ENCODE measurements at places on chromosomes 12 and 14.

DNA sequence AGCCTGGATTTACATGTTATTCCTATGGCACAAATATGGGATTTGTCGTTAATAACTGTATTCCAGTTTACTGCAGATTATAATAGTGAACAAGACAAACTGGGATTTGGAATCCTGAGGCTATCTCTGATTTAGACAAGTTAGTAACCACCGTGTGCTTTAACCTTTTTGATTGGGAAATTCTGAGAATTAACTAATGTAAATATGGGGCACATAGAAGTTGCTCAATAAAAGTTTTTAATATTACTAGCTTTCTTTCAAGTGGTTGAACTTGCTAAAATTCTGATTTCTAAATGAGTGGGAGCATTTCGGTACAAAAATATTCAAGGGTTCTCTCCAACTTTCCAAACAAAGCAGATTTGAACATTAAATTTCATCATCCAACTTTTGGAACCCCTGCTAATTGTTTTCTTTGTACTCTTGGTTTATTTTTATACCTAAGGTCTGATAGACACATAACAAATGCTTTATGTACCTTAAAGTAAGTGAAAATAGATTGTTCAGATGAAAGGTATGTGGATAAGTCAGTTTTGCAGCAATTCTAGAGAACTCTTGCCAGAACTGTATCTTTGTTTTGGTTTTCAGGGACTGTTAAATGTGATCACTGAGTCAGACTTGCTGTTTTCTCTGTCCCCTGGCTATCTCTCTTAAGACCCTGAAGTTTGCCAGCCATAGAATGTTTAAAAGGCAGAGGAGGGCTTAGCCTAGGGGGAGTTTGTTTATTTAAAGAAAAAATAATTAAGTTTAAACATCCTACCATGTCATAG lies 57.5 kb downstream of the FRS2 start:
- DNase-seq = no peak

DNA sequence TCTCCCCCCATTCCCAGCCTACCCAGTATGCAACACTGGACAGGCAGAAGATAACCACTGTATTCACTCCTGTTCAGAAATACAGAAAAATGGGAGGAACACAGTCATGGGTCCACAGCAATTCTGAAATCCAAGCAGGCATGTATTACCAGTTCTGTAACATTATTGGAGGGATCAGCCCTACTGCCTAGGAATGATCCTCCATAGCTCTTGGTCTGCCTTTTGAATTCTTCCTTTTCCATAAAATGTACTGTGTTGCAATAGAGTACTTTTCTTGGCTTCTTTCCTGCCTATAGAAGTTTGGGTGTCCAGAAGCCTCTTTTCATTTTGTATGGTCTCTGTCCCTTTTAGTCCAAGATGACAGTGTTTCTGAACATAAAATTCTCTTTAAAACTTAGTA lies 46.5 kb downstream of the SPATS2 start:
- DNase-seq = no peak

DNA sequence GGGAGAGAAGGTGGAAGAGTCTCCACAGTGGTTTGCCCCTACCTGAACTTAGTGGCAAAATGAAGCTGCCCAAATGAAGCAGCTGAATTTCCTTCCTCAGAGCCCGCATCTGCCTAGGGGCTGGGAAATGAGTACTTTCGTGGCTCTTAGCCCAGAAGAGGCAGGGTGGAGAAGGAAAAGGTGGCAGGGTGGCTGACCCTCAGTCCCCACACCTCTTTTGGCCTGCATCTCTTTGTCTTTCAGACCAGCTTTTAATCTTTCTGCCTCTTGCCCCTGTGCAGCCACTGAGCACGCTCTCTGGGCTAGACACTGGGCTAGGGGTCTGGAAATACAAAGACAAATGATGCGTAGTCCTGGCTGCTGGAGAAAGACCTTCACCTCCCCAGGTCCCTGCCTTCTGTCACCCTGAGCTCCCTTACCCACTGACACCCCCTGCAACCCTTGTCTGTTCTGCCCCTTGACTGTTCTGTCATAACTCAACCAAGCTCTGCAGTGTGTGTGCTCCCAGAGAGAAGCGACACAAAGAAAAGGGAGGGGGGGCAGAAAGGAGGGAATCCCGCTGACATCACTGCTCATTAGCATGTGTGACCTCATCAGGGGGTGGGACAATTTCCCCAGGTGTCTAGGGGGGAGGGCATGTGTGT lies 371 bp upstream of the REM2 start:
- DNase-seq = no peak

- DNase-seq = no peak
Observed at GRCh38 chr12:114812858-114813761, 129.1 kb upstream of the TBX3 start.

- DNase-seq = no peak
Observed at GRCh38 chr12:114221957-114222630, 183.8 kb downstream of the TBX5 start.

DNA sequence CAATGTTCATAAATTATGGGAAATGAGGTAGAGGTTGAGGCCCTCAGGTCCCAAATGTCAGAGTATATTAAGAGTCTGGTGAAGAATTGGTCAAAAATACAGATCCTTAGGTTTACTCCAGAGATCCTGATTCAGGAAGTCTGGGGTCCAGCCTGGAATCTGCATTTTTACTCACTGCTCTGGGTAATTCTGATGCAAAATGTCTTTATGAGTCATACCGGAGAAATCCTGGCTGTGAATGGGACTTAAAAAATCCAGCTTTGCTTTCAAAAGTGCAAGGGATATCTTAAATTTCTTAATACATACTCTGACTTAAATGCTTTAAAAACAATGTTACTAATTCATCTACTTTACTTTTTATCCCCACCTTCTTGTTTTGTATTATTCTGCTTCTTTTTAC lies 74.5 kb downstream of the FERMT2 start:
- no peak for DNase-seq

DNA sequence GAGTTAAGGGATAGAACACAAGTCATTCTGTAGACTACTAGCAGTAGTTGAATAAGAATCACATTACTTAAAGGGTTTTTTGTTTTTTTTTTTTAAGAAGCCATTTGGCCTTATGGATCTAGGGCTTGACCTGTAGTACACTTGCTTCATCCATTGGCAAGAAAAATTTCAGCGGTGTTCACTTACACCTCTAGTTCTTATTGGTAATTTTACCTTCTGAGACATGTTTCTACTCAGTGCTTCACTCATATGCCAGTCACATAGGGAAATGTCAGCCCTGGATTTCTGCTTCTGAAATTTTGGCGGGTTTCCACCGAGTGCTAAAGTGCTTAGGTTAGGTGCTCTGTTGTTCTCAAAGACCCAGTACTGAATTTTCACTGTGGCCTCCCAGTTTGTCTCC lies 72.9 kb downstream of the FRMD6 start:
- no peak for DNase-seq

DNA sequence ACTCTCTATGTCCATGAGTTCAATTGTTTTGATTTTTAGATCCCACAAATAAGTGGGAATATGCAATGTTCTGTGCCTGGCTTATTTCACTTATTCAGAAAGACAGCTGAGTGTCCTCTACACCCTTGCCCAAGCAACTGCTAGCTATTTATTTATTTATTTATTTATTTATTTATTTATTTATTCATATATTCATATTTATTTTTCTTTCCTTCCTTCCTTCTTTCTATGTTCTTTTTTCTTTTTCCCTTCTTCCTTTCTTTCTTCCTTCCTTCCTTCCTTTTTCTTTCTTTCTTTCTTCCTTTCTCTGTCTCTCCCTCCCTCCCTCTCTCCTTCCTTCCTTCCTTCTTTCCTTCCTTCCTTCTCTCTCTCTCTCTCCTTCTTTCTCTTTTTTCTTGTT lies 563.4 kb downstream of the BCL11B start:
- DNase-seq = no peak

DNA sequence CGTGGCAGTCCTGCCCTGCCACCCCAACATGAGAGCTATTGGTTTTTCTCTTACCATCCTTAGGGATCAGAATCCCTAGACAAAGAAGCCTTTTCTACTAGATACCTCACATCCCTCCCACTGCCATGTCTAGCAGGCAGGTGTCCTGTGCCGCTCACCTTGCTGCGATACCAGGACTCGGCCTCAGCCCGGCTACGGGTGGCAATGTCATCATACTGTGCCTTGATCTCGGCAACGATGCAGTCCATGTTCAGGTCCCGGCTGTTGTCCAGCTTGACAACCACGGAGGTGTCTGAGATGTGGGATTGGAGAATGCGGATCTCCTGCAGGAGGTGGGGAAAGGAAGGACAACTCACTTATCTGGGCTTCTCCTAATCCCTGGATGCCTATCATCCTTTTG lies 4.5 kb downstream of the KRT83 start:
- no peak for DNase-seq

DNA sequence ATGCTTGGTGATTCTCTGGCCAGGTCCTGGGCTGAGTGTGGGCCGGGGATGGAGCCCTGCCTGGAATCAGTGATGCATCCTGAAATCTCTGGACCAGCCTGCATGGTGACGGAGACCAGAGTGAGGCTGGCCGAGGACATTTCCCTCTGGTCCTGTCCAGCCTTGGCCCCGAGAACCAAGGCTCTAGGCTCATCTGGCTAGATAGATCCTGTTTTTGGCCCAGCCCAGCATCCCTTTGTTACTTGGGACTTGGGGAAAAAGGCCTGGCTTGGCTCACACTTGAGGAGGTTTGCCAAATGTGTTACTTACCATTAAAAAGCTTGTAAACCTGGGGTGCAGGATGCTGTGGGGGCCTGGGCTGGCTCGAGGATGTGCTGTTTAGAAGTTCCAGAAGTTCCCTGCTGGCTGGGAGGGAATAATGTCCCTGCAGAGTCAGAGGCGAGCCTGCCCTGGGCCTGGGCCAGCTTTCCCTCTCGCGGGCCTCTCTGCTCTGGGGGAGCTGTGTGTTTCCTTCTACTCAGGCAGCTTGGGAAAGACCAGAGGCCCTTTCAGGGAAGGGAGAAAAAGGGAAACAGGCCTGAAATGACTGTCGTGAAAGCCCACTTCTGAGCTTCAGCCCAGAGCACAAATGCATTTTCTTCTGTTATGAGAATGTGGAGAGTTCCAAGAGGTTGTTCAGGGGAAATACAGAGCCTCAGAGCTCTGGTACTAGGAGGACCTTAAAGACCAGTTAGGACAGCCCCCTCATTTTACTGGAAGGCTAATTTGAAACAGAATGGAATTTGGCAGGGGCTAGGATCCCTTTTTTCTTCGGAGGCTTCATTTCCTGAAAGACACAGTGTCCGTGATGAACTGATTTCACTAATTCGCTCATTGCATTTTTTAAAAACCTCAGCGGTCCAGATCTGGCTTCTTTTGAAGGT lies 47.2 kb upstream of the CTDSP2 start:
- no peak for DNase-seq

GRCh38 chr14:34212172-34212929 lies 249.7 kb downstream of the SPTSSA start:
- DNase-seq = no peak

DNA sequence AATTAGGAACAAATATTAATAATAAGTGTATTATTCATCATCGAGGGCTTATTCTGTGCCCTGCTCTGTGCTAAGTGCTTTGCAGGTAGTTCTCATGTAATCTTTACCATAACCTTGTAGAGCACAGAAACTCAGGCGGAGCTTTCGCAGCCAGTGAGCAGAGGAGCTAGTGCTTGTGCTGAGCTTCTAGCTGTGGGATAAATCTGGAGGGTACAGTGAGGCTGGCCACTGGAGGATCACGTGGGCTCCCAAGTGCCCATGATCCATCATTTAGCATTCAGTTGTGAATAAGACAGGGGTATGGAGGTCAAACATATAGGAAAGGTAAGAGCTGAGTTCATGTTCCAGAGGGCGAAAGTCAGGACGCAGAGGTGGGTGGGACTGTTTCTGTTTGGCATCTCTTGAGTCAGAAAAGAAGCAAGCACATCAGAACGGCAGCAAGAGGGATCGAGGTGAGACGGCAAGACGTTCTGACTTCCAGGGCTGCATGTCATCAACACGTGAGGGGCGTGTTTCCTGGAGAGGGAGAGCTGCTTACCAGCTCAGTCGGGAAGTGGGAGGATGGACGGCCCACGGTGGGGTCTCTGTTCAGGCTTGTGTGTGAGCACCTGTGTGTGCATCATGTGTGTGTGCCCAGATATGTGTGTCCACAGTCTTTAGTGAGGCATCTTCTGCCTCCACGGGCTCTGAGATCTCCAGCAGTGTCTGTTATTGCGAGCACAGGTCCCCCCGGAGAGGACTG lies 16.8 kb upstream of the KRT80 start:
- no peak for DNase-seq

- DNase-seq = no peak
Observed at GRCh38 chr12:107515446-107515958, 170.1 kb upstream of the PWP1 start.

DNA sequence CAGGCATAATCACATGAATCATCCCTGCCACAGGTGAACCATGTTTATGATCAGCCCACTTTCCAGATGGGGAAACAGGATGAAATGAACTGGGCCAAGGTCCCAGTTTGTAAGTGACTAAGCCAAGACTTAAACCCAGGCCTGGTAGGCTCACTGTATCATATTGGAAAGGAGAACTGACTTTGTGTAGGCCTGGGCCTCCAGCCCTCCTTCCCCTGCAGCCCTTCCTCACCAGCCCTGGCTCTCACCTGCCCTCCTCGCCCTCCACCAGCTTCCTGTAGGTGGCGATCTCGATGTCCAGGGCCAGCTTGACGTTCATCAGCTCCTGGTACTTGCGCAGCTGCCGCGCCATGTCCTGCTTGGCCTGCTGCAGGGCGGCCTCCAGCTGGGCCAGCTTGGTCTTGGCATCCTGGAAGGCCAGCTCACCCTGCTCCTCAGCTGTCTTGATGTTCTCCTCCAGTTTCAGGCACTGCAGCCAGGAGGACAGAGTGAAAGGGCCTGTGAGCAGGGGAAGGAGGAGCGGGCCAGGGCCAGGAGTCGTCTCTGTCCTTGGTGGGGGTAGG lies 19.8 kb downstream of the KRT80 start:
- DNase-seq = no peak

DNA sequence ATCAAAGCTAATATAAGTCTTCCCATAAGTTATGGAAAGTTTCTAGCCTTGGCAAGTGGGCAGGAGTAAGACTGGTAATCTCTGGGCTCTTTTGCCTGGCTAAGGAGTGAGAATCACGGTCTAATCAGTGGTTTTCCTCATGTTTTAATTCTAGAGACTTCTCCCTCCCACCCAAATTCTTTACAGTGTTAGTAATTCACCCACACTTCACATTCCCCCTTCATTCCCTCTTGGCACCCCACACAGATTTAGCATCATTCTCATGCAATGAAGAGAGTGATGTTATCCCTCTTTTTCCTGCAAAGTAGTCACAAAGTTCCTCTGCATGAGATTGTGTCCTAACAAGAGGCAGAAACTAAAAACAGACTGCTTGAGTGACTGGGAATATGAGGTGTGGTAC lies 28.6 kb upstream of the CACNA2D4 start:
- DNase-seq = no peak

- DNase-seq = no peak
Observed at GRCh38 chr12:127943481-127944210, 323.3 kb upstream of the TMEM132C start.

DNA sequence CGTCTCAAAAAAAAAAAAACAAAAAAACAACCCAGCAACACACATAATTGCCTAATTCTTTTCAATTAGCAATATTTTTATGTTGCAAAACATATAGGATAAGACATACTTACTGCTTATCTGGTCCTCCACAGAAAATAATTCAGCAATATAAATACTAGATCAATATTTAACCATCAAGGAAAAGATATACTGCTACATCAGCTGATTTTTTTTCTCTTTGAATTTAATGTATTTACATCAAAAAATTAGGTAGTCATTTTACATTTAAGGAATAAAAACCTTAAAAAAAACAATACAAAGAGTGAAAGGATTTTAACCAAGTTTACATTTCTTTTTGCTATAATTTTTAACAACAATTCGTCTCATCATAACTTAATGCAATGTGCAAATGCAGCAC lies 28.1 kb downstream of the SPTSSA start:
- DNase-seq = no peak

- DNase-seq = no peak
Observed at GRCh38 chr14:57848786-57849185, 17.1 kb downstream of the SLC35F4 start.
